CD4-positive, alpha-beta T cell treated with Interleukin-6 for 4 hours (primary cell): ENCODE measurements at places on chromosomes 11 and 22.

DNA sequence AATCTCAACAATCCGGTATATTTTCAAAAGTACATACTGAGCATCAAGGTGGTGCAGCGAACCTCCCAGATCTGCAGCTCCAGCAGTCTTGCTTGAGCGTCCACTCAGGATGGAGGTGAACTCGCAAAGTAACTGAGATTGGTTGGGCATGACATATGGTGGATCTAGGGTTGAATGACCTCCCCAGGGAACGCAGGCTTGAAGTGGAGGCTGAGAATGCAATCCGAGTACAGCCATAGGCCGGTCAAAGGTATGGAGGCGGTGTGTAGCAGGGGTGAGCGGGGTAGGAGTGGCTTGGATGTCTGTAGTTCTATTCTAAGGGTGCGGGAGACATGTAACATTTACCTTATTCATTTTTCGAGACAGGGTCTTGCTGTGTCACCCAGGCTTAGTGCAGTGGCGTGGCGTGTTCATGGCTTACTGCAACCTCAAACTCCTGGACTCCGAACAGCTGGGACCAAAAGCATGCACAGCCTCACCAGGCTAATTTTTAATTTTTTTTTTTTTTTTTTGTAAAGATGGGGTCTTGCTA, 631 bp upstream of the C22orf39 start:
- DNase-seq: peak; percentile 7

DNA sequence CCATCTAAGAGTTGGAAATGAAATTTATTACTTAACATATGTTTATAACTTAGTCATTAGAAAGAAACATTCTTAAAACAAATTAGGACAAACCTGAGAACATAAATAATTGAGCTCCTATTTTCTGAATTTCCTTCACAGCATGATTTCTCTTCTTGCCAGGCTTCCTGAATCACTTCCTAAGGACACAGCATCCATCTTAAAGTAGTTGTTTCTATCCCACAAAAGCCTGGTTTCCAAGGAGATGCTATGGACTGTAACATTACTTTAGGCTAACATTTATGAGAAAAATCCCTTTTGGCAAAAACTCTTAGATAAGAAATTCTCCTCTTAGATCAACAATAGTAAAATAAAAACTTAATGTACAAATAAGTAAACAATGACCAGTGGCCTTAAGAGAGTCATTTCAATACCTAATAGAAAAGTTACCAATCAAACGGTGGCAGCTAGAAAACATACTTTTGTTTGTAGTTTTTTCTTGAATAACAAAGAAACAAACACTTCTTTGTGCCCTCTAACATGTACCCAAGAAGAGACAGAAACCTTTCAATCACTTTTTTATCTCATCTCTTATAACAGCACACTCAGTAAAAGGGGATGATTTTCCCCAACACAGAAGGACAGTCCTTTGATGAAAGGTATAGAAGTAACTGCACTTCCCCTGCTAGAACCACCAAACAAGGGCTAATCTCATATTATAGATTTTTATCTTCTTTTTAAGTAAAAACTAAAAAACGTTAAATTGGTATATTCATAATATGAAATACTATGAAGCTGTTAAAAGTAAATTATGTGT, 74.5 kb downstream of the TTC28 start:
- DNase-seq: no peak

- no peak for DNase-seq
Measured at GRCh38 chr22:44385781-44386180, 73.0 kb upstream of the SHISAL1 start.

- DNase-seq: no peak
Measured at GRCh38 chr11:120098503-120099020, 39.4 kb downstream of the TRIM29 start.

DNA sequence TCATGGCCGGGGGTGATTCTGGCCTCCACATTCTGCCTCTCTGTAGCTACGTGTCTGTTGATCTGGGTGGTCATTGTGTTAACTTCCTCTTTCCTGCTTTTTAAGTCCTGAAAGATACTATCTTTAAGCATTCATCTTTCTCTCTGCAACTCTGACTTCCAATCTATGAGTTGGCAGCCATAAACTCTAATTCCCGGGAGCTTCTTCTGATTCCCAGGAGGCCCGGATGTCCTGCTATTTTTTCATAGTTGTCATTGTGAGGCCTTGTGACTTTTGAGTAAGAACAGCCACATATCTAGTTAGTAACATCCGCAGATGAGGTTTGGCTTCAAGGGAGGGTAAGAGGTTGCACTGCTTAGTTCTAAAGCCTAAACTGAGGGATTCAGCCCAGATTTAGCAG, 107.8 kb downstream of the SYN3 start:
- DNase-seq: no peak
